SK-N-MC (cell line): ENCODE measurements at places on chromosomes 6 and 20.

DNA sequence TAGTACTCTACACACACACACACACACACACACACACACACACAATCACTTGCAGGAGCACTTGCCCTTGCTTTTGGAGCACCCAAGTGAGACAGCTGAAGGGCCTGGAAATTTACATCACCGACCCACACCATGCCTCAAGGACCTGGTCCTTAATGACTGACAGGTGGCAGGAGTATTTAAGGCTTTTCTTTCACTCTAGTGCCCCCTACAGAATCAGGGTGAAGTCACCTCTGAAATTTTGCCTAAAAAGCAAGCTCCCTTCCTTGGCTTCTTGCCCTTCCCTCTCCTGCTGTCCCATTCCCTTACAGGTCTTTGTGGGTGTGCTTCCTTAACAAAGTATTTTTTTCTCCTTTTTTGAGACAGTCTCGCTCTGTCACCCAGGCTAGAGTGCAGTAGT, 353.5 kb upstream of the IRAK1BP1 start:
- no peak for DNase-seq

GRCh38 chr6:64984948-64985347, 722.1 kb downstream of the EYS start:
- no peak for DNase-seq

DNA sequence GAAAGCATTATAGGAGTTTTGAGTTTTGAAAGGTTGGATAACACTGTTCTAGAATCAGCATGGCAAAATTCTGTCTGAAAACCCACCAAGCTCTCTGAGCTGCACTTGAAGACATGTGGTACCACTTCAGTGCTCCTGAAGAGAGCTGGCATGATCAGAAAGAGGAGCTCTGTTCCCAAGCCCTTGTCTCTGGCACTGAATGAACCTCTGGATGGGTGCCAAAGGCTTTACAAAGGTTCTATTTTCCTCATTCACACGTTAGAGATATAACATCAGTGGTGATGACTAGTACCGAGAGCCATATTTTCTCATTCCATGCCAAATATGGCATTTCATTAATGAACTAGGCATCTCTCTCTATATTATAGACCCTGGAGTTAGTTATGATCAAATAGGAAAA, 301.8 kb upstream of the ID4 start:
- no peak for DNase-seq

GRCh38 chr6:56856036-56856580, 98.8 kb upstream of the BEND6 start:
- no peak for DNase-seq

- DNase-seq, result no peak
These were observed 89.0 kb downstream of the PSMB1 start for GRCh38 chr6:170464080-170464479.

DNA sequence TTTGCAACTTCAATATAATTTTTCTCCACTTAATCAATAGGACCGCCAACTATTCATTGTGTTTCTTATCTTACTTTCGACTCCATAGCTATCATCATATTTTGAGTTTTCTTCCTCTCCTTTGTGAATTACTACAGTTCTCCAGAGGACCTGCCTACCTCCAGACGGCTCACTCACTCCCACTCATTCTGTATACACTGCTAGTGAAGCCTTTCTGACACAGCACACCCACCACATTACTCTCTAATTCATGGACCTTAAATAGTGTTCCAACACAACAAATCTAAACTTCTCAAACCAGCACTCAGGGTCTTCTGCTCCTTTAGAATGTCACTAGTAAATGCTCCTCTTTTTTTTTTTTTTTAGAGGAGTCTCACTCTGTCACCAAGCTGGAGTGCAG, 23.8 kb downstream of the FKBP5 start:
- DNase-seq, result no peak

- no peak for DNase-seq
These were observed 61.0 kb downstream of the CRYBG1 start for GRCh38 chr6:106421496-106421895.

- no peak for DNase-seq
These were observed 41.1 kb upstream of the PTGIS start for GRCh38 chr20:49608752-49609670.

GRCh38 chr20:46056027-46056833, 27.2 kb downstream of the SLC12A5 start:
- no peak for DNase-seq

DNA sequence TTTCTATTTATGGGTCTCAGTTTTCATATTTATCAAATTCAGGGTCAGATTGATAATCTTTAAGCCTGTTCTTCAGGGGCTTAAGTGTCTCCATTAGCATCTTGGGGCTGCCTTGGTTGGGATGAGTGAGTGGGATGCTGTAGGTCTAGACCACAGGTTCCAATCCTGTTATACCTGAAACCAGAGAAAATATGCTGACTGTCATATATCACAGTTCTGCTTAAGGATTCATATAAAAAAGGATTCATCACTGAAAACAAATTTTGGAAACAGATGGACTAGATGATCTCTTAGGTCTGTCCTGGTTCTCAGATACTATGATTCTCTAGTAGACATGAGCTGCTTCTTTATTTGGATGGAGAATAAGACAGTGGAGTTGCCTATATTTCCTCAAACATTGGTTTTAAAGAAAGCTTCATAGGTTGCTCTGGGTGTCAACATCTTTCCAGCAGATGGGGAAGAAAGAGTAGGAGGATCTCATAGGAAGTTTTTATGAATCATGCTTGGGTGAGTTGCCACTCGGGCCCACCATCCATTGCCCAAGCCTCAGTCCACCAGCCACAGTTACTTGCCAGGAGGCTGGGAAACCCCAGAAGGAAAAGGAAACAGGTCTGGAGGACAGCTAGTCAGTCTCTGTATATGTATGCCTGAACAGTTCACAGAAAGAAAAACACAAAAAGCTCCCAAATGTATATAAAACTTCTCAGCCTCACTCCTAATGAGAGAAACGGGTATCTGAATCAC, 42.9 kb upstream of the MAP7 start:
- DNase-seq, result no peak

GRCh38 chr6:51260003-51260402, 441.3 kb downstream of the TFAP2B start:
- no peak for DNase-seq

DNA sequence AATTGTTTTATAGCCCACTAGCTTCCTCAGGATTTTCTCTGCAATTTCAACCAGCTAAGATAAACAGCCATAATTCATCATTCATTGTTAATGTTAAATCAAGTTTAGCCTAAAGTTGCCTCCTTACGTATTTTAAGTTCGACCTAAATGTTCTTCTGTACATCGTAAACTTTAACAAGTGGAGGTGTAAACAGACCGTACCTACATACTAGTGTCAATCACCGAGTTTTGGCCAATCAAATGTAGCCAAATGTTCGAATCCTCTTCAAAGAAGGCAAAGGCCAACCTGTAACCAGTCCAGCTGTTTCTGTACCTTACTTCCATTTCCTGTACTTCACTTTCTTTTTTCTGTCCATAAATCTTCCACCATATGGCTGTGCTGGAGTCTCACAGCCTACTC, 13.5 kb downstream of the MBOAT1 start:
- no peak for DNase-seq

DNA sequence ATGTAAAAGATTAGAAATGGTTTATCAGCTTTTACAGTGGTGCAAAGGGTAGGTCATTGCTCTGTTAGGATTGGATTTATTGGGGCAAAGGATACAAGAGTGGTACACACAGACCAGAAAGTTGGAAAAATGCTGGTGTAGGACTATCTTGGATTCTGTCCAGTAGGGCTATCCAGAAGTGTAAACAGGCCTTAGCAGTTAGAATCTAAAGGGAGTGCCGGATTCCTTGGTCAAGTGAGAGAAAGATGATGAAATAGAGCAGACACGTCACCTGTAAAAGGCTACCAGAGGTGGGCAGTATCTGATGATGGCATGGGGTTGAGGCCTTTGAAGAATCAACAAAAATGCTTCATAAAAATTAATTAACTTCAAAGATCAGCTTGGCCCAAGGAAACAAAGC, 975.9 kb downstream of the KIF16B start:
- DNase-seq, result no peak
